ENCODE measurements at places on chromosomes 4 and X.

DNA sequence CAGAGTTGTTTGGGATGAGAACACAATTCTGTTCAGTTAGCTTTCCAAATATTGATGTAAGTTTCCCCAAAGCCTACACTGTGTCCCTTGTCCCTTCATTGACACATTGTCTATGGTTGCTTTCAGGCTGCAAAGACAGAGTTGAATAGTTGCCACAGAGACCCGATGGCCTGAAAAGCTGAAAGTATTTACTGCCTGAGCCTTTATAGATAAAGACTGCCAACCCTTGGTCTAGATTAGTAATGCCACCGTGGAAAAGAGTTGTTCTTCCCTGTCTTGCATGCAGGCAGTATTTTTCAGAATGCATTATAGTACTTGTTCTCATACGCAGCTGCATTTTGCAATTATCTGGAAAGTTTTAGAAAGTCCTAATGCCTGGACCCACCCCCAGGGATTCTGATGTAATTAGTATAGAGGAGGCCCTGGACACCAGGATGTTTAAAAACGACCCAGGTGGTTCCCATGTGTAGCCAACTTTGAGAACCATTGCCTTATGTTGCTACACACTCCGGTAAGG is 180.8 kb downstream of the FRMPD4 start:
- DNase-seq: no peak

GRCh38 chrX:133670383-133670782 is 255.1 kb upstream of the GPC4 start:
- DNase-seq: no peak

- peak; percentile 56 for DNase-seq
Measured at GRCh38 chr4:112231779-112232713, at the start of gene AP1AR. Gene AP1AR (plus strand): TSS chr4:112231787. CDS start chr4:112232092, 305 bp downstream.

DNA sequence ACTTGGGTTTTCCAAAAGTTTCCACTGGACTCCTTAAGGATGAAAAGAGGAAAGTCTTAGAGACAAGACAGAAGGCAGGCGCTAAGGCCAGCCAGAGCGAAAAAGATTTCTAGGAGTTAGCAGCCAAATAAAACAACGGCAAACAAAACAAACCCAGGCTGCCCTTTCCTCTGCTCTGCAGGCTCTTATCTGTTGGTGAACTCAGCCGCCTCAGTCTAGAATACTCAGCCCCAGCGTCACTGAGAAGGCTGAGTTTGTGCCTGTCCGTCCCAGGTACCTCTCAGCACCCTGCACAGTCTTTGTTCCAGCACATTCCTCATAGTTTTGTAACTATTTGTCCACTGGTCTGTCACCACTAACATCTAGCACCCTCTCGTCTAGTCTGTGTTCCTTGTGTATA is 75.6 kb upstream of the FAM9C start:
- no peak for DNase-seq

- no peak for DNase-seq
Measured at GRCh38 chrX:132776486-132777210, 181.8 kb downstream of the HS6ST2 start.

DNA sequence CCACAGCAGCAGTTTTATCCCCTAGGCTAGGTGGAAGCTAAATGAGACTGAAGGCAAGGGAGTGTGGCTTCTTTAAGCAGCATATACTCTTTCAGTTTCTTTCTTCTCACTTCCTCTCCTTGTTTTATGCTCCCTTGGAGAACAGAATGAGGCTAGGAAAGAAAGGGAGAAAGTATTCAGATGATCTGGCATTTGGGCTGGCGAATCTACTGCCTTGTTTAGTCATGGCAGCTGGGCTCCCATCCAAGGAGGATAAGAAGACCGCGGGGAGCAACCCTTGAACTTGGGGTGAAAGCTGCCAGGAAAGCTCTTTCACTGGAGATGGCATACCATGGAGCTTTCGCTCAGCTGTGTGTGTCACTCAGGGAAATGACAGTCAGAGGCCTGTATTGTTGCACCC is 72.1 kb downstream of the ARHGEF38 start:
- no peak for DNase-seq

- no peak for DNase-seq
Measured at GRCh38 chr4:21061902-21062301, 361.6 kb downstream of the PACRGL start.

DNA sequence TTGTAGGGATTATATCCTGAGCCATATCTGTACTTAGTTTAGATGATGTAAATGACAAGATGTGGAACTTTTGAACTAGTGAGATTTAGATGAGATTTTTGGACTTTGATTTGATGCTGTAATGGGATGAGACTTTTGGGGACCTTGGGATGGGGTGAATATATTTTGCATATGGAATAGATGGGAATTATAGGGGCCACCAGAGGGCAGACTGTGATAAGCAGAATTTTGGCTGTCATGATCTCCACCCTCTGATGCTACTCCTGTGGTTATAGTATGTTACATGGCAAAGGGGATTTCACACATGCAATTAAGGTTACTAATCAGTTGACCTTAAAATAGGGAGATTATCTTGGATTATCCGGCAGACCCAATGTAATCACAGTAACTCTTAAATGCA is 214.0 kb upstream of the NHS start:
- no peak for DNase-seq

GRCh38 chr4:158667651-158668198 is 4.0 kb downstream of the C4orf46 start:
- DNase-seq: no peak

DNA sequence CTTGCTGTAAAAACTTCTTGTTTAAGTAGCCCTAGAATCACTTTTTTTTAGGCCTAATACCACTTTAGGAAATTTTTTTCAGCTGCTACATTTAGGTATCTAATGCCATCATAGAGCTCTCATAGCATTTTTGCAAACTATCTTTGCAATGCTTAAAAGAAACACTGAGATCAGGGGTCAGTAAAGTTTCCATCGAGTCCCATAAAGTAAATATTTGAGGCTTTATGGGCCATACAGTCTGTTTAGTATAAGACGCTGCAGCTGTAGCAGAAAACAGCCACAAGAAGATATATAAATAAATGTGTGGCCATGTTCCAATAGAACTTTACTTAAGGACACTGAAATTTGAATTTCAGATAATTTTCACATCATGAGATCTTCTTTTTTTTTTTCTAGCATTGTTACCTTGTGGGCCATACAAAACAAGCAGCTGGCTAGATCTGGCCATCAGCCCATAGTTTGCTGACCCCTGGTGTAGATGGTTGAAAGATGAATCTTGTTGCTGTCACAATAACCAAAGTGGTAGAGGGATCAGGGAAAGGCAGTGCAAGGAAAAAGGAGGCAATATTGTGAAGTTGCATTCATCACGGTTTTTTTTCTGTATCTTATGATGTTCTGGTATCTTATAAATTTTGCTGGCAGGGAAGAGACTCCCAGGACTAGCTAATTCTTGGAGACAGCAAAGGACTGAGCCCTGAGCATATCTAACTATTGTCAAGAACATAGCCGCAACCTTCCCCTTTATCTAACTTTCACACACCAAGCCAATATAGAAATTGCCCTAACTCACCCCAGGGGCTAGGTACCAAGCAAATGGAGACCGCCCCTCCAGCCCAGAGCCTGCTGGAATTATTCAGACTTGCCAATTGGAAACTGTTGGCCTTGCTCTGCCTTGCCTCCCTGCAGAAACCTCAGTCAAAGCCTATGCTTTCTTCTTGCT is 46.6 kb downstream of the RASGEF1B start:
- DNase-seq: no peak

DNA sequence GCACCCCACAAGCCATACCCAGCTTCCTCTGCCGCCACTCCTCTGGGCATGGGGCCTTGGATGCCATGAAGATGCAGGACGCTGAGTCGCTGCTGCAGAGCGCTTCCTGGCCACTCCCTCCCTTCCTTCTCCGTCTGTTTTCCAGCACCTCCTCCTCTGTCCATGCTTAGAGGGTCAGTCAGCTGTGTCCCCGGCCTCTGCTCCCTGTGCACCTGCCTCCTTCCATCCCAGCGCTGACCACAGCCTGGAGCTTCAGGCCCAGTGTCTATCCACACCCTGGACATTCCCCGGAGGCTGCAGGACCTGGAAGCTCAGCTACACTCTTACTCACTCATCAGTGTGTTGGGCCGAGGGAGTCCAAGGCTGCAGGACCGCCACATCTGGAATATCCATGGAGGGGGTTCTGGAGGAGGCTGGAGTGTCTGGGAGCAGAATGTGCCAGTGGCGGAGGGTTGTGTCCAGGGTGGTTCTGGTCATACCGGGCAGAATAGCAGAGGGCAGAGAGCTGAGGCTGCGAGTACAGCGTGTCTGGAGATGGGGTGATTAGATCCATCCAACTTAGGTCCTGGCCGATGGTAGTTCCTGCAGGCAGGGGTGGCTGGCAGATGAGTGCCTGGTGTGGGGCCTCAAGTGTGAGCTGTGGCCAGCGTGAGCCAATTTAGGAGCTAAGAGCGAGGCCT is 58.6 kb upstream of the ADRA2C start:
- no peak for DNase-seq

- no peak for DNase-seq
Measured at GRCh38 chr4:126766241-126766640, 866.5 kb upstream of the INTU start.

GRCh38 chr4:171203425-171203824 is 609.8 kb upstream of the GALNTL6 start:
- no peak for DNase-seq

DNA sequence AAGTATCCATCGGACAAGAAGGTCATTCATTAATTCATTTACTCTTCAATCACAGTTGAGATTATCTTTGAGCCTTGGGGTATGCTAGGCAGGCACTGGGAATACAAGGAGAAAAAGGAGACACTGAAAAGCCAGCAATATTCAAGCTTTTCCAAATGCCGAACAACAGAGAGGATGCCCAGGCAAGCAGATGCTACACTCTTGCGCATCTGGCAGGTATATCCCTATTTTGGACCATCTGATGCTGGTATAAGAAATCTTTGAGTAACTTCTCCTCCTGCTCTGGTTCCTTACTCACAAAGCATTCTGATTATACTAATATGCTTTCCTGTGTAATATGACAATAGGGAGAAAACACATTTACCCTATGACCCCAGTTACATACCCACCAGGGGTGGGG is 354.9 kb downstream of the CBLL2 start:
- DNase-seq: no peak

GRCh38 chr4:3476341-3476747 is 13.2 kb downstream of the DOK7 start:
- no peak for DNase-seq

DNA sequence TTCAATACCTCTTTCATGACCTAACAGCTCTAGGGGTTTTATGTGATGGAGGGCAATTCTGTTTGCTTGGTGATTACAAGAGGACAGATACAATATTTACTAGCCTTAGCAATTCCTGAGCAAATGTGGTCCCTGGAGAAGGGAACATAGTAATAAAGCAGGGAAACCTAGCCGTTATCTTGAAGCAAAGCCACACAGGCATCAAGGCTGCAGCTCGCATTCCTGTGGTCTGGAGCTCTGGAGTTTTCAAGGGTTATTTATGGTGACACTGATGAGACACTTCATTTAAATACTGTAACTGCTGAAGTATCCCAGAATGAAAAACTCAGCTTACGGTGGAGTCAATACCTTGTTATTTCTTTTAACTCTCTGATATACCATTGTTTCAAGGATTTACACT is 66.8 kb downstream of the AFF2 start:
- no peak for DNase-seq

GRCh38 chr4:138406876-138407275 is 164.7 kb upstream of the SLC7A11 start:
- no peak for DNase-seq
